Mesenteric fat pad (tissue), 1 donor: ENCODE measurements at places on chromosomes 13 and 19. TPM values are rescaled to one million over a fixed set of nuclear protein-coding genes. Genes with fewer than 3 reads are reported as not detected.
A peak's percentile ranks its signal among the peaks of the same experiment; 100 is the strongest.

KIR3DL1 gene
- not detected for total RNA-seq

SLC10A2 gene
- total RNA-seq: not detected

TNFSF11 gene
- not detected for total RNA-seq

HRC gene
- total RNA-seq: 1.3 TPM

LAIR1 gene
- 63.8 TPM for total RNA-seq

PSENEN gene
- total RNA-seq: 66.8 TPM

DNA sequence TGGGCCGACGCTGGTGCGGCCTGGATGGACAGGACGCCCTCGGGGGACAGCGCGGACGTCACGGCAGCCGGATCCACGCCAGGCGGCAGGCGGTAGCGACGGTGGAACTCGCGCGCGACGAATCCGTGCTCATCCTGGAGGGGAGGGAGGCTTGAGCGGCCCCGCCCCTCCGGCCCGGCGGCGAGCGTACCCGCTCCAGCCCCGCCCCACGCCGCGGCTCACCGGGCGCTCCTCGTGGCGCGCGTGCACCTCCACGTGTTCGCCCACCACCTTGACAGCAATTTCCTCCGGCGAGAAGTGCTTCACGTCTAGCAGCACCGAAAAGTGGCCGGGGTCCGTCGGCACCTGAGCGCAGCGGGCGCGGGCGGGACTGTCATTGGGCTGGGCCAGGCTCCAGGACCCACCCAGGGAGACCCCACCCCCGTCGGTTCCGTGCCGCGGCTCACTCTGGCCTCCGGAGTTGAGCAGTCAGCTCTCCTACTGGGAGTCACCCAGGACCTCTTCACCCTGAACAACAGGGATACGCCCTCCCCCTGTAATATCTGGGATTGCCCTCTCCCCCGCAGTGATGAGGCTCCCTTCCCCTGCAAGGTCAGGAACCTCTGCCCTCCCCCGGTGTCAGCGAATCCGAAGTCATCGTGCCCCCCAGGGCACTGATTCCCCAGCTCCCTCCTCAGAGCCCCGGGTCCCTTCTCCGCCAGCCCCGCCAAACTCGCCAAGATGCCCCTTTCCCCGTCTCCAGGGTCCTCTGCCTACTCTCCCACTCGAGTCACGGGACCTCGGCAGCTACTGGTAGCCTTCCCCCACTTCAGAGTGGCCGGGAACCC lies 1.1 kb downstream of the HSPB6 start:
- peak; percentile 97 for DNase-seq

- DNase-seq: no peak
These were observed 704.2 kb upstream of the KLHL1 start for GRCh38 chr13:70812481-70812880.

DNA sequence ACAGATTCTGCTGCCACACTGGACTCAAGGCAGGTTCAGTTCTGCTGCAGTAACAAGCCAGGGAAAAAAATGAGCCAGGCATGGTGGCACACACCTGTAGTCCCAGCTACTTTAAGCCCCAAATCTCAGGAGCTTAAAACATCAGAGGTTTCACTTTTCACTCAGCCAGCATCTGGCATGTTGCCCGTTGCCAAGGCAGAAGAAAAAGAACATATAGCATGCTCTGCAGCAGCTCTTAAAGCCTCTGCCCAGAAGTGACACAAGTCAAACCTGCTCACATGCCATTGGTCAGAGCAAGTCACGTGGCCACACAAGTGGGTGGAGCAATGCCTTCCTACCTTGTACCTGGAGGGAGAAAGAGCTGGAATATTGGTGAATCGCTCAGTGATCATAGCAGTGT lies 14.7 kb upstream of the ADGRE5 start:
- no peak for DNase-seq

GRCh38 chr13:31116224-31116623 lies 45.5 kb downstream of the HSPH1 start:
- DNase-seq: no peak

DNA sequence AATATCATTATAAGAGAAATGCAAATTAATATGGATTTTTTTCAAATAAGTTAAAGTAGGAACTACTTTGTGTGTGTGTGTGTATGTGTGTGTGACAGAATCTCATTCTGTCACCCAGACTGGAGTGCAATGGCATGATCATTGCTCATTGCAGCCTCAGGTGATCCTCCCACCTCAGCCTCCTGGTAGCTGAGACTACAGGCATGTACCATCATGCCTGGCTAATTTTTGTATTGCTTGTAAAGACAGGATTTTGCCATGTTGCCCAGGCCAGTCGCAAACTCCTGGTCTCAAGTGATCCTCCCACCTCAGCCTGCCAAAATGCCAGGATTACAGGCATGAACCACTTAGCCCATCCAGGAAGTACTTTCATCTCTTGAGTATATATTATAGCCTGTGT lies 3.2 kb upstream of the ERVV-2 start:
- DNase-seq: no peak

DNA sequence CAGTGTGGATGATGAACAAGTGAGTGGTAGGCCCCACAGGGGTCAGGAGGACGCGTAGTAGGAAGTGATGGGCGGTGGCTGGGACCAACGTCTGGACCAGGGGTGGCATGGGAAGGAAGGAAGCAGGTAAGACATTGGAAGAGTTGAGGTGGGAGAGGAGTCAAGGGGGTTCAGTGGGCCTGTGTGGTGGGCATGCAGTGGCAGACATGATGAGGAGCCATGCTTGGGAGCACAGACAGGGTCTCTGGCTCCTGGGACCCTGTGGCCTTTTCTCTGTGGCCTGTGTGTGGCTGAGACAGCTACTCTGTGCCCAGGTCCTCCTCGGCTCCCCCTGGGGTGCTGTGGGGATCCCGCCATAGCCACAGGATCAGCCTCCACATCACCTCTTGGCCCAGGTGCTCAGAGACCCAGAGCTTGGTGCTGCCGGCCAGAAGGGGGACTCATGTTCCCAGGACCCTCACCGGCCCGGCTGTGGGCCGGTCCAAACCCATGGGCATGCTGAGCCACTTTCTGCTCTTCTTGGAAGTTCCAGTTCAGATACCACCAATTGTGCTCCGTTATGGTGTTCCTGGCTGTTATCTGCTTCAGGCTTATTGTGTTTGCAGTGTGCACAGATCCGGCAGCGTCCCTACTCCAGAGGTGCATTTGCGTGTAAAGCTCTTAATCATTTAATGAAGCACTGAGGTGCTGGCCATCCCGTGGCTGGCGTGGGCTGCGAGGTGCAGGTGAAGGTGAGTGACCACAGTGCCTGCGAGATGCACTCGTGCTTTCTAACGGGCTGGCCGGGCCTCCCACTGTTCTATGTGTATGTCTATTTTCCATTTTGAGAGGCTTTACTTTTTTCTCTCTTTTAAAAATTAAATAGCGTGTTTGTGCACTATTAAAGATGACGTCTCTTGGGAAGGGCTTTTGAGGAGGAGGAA lies 147.9 kb downstream of the TEX29 start:
- no peak for DNase-seq

DNA sequence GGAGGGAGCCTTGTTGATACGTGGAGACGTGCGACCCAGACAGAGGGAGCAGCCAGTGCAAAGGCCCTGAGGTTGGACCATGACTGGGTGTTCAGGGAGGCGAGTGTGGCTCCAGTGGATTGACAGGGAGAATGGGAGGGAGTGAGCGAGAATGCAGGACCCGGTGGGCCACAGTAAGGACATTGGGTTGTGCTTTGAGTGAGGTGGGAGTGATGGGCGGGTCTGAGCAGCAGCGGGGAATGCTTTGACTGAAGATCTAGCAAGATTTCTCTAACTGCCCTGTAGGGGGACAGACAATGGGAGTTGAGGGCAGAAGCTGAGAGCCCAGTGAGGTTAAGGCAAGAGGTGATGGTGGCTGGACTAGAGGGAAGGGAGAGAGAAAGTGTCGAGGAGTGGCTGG lies 7.7 kb upstream of the NANOS2 start:
- DNase-seq: no peak

DNA sequence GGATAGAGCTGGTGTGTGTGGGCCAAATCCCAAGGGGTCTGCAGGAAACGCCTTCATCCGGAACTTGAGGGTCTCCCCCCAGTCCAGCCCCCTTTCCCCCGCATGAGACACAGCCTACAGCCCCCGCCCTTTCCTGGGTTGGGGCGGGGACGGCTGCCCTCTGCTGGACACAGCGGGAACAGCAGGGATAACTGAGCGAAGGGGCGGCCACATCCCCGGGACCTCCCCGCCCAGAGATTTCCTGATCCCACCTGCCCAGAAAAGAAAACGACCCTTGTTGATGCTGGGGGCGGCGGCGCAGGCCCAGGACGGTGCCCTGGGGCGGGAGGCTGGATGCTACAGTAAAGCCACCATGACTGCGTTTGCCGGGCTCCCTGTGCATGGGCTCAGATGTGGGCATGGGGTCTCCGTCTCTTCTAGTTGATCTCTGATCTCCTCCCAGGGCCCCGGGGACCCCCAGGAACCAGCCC lies 14.2 kb downstream of the ONECUT3 start:
- no peak for DNase-seq

DNA sequence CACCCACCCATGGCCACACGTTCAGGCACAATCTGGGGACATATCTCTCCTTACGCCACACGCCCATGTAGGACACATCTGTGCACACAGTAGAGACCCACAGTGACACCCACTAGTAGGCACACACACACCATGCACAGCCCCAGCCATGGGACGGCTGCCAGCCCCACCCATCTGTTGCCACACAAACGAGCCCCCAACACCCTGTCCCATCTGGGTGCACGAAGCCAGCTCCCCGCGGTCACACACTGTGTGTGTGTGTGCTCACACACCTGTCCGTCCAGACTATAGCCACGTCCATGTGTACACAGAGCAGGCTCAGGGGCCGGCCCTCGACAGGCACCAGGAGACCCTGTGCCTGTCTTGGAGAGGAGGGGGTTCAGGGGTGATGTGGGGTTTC lies 10.6 kb downstream of the ERFL start:
- DNase-seq: no peak

DNA sequence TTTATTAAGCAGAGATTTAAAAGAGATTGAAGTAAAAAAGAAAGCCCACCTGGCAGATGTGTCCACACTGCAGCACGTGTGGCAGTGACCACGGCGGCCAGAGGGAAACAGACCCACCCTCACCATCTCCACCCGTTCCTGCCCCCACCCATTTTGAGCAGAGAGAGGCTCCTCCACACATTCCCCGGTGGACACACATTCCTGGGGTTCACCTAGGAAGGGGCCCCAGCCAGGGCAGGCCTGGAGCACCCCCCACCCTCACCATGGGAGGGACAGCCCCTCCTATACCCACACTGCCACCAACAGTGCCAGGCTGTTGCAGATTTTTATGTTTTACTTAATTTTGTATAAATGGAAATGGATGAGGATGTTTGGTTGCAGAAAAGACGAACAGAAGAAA lies 54.9 kb downstream of the SLC7A9 start:
- DNase-seq: no peak

- DNase-seq: no peak
These were observed 21.0 kb downstream of the EPSTI1 start for GRCh38 chr13:42970824-42971690.

DNA sequence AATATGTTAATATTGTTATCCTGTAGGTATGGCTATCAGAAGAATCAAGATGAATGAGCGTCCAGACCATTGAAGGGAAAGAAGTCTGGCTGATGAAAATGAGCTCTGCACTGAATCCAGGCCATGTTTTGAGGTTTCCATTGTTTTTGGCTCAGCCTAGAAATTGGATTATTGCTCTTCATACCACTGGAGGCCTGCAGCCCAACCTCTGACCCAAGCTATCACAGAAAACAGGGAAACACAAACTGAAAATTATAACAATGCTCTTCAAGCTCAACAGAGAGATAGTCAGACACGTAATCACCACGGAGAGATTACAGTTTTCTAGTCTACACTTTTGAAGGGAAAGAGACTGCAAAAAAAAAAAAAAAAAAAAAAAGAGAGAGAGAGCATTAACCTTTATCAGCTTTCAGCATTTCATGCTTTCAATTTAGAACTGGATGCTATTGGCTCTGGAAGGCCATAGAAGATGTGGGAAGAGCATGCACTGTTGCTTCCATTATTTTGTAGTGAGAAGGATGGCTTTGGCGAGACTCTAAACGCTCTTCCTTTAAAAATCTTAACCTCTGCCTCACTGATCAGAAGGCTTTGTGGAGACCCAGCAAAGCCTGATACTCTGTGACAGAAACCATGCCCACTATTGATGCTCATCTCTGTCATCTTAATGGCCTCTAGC lies 10.8 kb downstream of the EDNRB start:
- DNase-seq: no peak

DNA sequence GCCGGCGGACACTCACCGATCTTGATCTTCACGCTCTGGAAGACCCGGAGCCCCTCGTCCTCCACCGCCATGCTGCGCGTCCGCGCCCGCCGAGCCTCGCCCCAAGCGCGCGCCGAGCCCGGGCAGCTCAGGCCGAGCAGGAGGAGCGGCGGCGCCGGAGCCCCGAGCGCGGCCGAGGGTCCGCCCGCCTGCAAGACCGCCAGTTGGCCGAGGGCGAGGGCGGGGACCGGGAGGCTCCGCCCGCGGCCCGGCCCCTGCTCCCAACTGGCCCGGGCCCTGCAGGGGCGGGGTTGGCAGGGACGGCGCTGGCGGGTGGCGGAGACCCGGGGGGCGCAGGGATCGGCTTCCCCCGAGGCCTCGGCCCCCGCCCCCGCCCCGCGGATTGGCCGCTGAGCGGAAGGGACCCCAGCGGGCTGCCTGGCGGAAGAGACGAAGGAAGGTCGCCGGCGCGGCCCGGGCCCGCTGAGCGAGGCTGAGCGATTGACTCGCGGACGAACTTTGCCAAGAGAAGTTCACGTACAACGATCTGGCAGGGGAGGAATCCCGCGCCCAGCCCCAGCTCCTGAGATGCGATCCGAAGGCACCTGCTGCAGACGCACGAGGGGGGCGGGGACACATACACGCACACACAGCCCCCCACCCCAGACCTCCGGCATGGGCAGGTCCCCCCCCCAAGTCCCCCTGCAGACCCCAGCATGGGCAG lies at the start of gene RASA3:
RASA3 (minus strand) TSS at position 205 of the 703 bp plus-strand sequence; CDS start at position 71, 134 bp downstream.
- no peak for DNase-seq

DNA sequence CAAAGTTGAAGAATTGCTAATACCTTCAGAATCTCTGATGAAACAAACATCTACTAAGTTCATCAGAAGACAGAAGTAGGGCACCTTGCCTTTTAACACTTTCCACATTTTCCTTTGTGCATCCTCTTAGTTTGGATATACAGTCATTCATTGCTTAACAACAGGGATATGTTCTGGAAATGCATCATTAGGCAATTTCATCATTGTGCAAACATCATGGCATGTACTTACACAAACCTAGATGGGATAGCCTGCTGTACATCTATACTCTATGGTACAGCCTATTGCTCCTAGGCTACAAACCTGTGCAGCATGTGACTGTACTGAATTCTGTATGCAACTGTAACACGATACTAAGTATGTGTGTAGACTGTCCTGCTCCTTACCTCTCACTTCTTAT lies 169.8 kb downstream of the SUCLA2 start:
- no peak for DNase-seq

LIM2 gene
- not detected for total RNA-seq

DNA sequence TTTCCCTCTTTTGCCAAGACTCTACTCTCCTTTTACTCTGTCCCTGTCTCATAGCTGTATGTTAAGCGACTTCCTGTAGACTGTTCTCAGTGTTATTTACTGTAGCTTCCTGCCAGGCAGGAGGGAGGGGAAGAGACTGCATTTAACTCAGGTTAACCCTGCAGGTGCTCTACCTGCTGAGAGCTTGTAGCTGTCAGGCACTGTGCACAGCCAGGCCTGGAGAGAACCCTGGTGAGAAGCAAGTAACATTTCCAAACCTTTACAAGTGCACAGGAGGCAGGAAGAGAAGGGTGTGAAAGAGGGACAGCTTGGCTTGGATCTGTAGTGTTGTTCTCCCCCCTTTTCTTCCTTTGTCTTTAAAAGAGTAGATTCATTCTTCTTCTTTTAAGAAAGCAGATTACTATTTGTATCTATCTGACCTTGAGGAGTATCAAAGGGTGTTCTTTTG lies 167.1 kb downstream of the LMO7 start:
- DNase-seq: no peak
